Placental pericyte (primary cell): ENCODE measurements at places on chromosomes 3 and 15. TPM values are rescaled to one million over a fixed set of nuclear protein-coding genes. Genes with fewer than 3 reads are reported as not detected.

ARL14 gene
- 0.14 TPM in 1 of 2 replicates, not detected in the other for total RNA-seq

GOLGA6L10 gene
- total RNA-seq: 0.29 and 1.8 TPM in 2 replicates

CLDND1 gene
- 142 and 235 TPM in 2 replicates for total RNA-seq

GPR27 gene
- under 0.01 TPM in 1 of 2 replicates, not detected in the other for total RNA-seq

GOLGA8S gene
- total RNA-seq: not detected in 2 replicates

KLHL6 gene
- under 0.01 TPM in 1 of 2 replicates, not detected in the other for total RNA-seq
